ENCODE measurements at places on chromosomes 3 and 15.

DNA sequence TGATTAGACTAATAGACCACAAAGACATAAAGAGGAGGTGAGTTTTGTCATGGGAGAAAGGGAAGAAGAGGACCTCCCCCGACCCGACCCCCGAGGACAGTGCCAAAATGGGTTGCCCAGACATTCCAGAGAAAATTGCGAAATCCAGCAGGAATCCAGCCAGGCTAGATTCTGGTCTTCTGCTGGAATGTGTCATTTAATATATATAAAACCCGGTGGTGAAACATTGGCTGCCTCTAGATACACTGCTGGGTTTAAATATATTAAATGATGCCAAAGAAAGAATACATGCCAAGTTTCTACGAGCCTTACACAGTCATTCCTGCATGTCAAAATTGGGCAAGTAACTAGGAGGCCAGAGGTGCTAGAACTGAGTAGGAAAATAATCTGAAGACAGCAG is 45.3 kb upstream of the SPESP1 start:
- peak; percentile 62 for DNase-seq

- DNase-seq, result no peak
These were observed 677.0 kb downstream of the NTRK3 start for GRCh38 chr15:87579537-87579936.

DNA sequence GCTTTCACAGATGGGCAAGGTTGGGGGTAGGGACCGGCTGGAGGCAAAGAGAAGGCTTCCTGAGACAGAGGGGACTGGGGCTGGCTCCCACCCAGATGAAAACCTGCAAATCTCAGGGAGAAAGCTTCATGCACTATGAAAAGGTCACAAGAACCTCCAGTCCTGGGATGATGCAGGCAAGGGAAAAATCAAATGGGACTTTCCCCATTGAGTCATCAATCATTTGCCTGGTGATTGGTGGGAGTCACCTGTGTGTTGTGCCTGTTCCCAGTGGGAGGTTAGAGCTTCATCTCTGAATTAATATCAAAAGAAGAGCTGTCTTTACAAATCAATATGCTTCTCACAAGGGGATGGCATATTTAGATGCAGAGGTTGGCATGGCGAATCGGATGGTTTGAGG is 49.9 kb downstream of the CACNA1D start:
- DNase-seq, result peak; percentile 10

GRCh38 chr15:60047701-60048100 is 43.6 kb downstream of the FOXB1 start:
- DNase-seq, result no peak

GRCh38 chr15:98901434-98902072 is 106.0 kb downstream of the PGPEP1L start:
- DNase-seq, result no peak

DNA sequence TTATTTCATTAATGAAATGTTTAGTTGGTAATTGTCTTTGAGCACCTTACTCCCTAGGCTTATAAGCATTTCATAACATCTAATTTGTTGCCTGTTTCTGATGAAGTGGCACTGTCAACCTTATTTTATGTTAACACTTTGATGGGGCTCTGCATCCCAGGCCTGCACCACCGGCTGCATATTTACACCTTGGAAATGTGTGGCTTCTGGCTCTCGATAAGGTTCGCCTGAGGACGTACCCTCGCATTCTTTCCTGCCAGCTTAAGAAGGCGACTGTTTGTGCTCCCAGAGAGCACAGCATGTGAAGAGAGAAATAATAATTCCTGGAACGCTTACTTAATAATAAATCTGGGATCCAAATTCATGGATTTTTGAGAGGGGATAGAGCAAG is 763.3 kb upstream of the CFAP20DC start:
- no peak for DNase-seq

DNA sequence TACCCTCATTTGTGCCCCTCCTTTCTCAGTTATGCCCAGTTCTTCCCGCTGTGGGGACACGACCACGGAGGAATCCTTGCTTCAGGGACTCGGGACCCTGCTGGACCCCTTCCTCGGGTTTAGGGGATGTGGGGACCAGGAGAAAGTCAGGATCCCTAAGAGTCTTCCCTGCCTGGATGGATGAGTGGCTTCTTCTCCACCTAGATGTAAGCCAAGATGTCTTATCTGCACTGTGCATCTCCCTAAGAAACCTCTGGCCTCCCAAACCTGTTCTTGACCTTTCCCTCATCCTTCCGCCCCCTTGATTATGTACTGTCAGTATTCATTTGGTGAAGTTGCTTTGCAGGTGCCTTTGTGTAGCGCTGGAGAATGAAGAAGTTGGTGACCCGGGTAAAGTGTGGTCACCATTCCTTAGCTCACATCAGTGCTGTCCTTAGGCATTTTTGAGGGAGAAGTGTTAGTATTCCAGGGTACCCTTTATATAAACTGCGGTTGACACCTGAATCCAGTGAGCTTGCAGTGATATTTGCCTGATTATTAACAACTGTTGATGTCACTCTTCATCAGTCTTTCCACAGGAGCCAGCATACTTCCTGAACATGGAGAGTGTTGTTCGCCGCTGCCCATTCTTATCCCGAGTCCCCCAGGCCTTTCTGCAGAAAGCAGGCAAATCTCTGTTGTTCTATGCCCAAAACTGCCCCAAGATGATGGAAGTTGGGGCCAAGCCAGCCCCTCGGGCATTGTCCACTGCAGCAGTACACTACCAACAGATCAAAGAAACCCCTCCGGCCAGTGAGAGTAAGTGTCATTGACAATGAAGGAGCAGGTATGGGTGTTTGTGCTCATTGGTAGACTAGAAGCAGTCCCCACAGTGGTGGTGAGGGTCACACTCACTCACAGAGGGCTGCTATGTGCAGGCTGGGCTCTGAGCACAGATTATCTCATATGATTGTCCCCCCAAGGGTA is 966 bp downstream of the ALAS1 start:
- DNase-seq, result no peak
